ENCODE measurements at places on chromosomes 12 and 14.
A peak's percentile ranks its signal among the peaks of the same experiment; 100 is the strongest.

GRCh38 chr14:51180577-51180976 lies 59.5 kb upstream of the TMX1 start:
- DNase-seq, result no peak

GRCh38 chr12:108518101-108518715 lies 3.1 kb downstream of the FICD start:
- DNase-seq, result no peak

DNA sequence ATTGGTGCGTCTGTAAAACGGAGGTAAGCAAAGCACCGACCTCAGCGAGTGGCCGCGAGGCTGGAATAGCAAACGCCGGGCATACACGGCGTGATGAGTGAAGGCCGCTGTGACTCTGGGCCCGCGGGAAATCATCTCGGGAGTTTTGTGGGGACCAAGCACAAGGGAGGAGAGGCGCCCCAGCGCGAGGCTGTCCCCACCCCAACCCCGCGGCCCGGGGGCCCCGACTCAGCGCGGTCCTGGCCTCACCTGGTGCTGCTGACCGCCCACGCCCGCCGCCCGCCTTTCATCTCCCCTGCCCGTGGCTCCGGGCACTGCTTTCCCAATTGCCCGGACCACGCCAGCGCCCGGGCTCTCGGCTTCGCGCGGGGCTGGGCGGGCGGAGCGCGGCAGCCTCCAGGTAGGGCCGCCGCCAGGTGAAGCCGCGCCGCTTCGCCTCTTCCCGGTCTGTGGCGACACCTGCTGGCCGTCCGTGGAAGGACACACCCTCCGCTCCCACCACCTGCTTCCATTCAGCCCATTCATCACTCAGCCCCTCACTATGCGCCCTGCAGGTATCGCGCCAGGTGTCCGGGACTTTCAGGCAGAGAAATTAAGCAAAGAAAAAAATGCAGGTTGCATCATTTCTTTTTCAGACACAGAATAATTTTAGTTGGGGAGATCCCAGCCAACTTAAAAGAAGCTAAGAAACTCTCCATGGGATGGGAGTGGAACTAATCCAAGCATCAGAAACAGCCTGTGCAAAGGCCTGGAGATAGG lies 360.4 kb downstream of the MED13L start:
- DNase-seq, result peak; percentile 89

DNA sequence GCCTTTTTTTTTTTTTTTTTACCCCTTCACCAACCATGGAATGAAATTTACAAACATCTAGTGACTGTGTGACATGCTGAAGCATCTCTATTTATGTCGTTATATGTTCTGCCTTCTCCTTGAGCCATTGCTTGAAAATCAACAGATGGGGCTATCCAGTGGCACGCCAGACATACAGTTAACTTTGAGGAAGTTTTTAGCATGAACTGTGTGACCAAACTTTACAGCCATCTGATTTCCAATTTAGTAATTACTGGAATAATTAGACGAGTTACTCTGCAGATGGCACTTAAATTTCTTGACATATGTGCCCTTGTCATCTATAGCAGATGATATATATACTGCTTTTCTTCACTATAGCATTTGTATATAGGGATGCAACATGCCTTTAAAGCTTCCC lies 192.1 kb downstream of the SNAPC1 start:
- no peak for DNase-seq

DNA sequence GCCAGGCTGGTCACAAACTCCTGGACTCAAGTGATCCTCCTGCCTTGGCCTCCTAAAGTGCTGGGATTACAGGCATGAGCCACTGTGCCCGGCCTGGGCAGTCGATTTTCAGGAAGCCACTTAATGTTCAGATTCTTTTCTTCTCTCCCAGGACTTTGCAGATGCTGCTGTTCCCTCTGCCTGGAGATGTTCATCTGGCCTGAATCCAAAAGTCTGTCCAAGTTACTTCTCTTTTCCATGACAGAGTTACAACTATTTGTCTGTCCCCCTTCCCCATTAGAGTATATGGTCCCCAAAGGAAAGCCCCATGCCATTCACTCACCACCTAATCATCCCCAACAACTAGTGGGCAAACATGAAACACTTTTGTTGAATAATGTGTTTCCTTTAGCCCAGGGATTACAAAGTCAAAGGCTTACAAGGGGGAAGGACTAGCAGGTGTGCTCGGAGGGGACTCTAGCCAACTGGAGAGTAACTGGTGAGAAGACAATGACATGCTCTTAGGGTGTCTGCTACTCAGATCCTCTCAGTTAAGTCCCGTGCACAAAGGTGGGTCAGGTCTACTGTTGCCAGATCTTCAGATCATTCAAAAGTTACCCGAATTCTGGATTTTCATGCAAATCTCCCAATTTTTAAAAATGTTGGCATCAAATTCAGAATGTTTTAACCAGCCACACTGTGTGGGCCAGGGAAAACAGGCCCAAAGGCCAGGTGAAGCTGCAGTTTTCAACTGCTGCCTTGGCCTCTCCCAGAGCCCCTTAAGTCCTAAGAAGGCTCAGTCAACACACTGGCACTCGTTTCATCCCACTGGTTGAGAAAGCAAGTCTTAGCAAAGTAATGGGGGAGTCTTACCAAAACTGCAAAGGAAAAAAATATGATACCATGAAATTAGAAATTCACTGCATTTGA lies 29.6 kb downstream of the NUDT4 start:
- no peak for DNase-seq

GRCh38 chr14:95054346-95055280 lies 102.7 kb downstream of the DICER1 start:
- DNase-seq, result no peak

DNA sequence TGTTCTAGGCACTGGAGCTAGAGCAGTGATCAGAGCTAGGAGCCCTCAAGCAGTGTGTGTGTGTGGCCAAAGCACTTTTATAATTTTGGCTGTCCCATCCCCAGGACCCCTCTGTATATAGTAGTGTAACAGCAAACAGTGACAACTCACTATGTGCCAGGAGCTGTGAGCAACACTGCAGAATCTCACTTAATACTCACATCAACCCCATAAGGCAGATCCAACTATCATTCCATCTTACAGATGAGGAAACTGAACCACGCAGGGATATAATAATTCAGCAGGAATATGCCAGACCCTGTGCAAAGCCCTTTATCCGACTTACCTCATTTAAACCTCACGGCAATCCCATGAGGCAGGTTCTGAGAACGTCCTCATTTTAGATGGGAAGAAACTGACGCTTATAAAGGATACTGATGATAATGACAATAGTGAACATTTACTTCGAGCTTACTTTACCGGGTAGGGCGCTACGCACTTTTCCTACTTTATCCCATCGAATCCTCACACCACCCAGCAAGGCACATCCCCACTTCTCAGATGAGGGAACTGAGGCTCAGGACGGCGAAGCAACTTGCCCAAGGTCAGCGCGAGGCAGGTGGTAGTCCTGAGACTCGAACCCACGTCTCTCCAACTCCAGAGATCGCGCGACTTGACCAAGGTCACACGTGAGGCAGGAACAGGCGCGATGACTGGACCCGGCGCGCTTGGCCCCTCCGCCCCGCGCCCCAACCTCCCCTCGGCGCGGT lies 687 bp downstream of the RAB35 start:
- DNase-seq, result peak; percentile 76

DNA sequence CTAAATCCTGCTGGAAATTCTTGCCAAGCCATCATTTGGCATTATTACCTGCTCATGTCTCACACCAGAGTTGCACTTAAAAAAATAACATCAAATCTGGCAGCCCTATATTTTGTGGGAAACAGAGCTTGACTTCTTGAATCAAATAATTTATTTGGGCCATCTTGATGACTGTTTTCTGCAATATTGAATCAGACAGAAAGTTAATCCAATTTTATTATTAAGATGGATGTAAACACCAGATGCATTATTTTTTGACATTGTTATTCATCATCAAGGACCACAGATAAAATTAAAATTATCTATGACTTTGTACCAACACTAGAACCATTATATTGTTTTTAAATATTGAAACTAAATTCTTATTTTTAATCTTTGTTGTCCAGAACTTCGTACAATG lies 132.9 kb downstream of the PTPRR start:
- DNase-seq, result no peak

- no peak for DNase-seq
Measured at GRCh38 chr14:73290279-73290678, 53.0 kb downstream of the PAPLN start.

DNA sequence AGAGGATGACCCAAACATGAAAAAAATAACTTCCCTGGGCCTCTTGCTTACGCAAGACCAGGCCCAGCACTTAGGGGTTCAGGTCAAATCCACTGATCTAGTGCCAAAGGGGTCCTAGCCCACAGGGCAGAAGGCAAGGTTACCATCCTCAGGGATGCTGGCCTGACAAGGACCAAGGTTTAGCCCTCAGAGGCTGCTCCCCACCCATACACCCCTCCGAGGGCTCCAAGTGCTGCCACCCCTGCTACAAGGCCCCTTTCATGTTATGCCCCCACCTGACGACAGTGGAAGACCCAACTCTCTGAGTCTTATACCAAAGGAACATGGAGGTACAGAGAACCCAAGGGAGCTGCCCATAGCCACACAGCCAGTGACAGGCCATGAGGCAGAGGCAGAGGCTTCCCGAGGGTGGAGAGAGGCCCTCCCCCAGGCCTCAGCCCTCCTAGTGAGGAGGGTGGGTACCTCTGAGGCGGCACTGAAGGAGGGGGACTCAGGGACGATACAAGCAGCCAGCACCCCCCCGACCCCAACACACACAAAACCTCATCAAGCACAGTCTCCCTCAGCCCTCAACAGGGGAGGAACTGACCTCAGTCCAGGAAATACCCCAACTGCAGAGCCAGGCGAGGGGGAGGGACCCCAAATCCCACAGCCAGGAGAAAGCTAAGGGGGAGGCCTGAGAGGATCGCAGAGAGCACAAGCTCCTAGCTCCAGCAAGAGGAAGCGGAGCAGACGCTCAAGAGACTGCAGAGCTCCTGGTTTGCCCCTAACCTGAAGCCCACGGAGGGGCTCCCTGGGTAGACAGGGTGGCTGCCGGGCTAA lies 37.0 kb downstream of the ANAPC7 start:
- DNase-seq, result no peak

DNA sequence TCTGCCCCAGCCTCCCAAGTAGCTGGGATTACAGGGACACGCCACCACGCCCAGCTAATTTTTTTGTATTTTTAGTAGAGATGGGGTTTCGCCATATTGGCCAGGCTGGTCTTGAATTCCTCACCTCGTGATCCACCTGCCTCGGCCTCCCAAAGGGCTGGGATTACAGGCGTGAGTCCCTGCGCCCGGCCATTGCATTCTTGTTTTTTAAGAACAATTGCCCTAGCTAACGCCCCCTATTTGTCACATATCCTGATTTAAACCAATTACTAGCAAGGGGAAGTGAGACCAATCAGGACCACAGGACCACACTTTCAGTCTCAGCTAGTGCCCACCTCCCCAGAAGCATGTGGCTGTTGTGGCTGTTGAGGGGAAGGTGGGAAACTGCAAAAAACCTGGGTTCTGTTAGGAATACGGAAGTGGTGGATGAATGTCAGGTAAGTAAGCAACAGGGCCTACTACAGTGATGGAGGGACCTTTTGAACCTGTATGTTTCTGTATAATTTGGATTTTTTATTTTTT lies 37.8 kb upstream of the NFYB start:
- no peak for DNase-seq

- no peak for DNase-seq
Measured at GRCh38 chr14:89350152-89350551, 66.9 kb downstream of the FOXN3 start.

DNA sequence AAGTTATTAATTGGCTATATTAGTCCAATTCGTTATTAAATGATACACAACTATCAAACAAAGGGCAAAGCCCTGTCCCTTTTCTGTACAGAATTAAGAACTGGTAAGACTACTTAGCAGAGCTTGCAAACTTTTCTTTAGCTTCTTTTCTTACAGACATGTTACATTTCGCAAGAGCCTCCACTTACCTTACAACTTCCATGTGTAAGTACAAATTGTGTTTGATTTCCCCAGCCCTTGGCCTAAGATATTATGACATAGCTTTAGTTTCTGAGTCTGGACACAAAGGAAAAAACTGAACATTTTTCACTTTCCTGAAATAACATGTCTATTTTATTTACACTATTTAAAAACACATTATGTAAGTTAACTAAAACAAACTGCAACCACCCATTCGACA lies 1.7 kb downstream of the ATF7 start:
- no peak for DNase-seq

- no peak for DNase-seq
Measured at GRCh38 chr14:22370084-22370847, 218.8 kb downstream of the DAD1 start.

GRCh38 chr14:55019968-55020554 lies 6.8 kb downstream of the WDHD1 start:
- DNase-seq, result no peak
